ENCODE measurements at places on chromosomes 6 and 20.

- peak; percentile 61 for DNase-seq
Measured at GRCh38 chr6:136103763-136104311, 146.3 kb downstream of the MTFR2 start.

GRCh38 chr6:17064975-17065374 is 36.9 kb upstream of the STMND1 start:
- DNase-seq, result no peak

DNA sequence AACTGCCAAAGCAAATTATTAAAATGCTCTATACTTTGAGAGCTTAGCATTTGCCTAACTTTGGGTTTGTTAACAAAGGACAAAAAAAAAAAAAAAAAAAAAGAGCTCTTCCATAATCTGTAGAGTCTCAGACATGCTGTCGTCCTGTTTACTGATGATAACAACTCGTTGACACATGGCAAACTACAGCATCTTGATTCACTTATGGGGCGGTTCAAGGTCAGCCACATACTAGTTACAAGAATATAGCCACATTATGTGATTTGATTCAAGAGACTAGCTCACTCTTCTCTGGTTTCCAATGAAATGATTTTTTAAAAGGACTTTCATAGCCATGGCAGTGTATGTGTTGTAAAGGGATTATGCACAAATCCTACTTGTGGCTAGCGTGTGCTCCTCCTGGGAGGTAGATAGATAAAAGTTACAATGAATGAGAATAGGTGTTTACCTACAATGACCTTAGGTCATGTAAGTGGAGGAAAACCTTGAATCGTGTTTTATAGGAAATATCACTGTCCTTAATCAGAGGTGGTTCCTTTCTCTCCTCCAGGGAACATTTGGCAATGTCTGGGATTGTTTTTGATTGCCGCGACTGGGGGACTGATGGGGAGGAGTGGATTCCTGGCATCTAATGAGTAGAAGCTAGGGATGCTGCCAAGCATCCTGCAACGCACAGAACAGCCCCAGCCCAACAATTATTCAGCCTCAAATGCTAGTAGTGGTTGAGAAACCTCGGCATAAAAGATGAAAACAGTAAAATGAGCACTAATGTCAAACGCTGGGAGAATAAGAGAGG is 969.2 kb upstream of the SLC35B3 start:
- DNase-seq, result no peak

DNA sequence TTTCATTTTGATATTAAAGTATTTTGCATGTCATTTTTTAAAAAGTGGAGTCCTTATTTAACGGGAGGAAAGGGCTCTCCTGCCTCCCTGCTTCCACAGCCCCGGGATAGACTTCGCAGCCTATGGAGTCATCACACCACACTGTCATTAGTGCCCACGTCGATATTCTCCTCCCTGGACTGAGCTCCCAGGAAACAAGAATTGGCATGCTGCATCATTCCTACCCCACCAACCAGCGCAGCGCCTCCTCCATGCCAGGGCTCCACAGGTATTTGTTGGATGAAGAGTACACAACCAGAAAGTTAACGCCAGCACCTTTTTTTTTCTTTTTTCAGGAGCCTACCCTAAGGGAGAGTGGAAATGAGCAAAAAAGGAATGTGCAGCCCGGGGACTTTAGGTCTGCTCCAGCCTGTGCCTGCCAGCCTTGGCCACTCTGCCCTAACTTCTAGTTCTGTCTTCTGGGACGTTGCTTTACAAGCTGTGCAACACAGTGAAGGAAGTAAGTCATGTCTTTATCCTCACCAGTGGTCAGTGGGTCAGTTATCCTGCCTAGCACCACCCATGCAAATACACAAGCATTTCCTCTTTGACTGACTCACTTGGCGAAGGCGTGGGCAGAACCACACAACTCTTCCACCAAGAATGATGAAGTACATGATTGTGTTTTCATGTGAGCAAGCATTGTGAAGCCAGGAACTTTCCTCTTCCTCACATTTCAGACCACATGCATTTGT is 180.7 kb upstream of the UST start:
- no peak for DNase-seq

DNA sequence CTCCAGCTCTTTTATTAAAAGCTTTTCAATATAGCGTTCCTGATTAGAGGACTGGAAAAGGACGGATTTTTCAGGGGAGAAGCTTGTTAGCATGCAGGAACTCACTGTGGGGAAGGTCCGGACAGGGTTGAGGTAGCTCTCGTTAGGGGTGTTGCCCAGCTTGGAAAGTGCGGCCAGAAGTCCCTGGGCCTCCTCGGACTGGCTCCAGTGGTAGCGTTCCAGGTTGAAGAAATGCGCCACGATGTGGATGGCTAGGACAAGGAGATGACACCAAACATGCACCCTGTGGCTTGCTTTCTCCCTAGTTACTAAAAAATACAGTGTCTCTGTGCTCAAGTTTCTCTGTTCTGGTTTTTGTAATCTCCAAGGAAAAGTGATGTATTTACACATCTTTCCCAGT is 12.5 kb downstream of the NOX3 start:
- DNase-seq, result no peak

DNA sequence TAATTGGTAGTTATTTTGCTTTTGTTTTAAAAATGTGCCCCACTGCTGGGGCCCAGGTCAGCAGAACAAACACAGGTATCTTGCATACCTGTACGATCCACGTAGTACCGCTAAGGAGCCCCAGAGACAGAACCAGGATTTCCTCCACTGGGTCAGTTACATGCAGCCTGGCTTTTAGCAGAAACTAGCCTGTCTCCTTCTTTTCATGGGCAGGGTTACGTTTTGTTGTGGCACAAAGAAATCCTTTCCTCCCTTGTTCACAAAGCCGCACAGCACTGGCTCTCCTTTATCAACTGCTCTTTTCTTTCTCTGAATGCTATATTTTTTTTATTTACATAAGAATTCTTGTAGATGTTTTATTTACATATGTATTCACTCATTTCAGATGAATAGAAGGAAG is 190.3 kb upstream of the POU3F2 start:
- DNase-seq, result no peak
